ENCODE measurements at places on chromosomes 2 and 18.
A peak's percentile ranks its signal among the peaks of the same experiment; 100 is the strongest.

GRCh38 chr18:55139836-55140235, 180.6 kb upstream of the CCDC68 start:
- no peak for DNase-seq

DNA sequence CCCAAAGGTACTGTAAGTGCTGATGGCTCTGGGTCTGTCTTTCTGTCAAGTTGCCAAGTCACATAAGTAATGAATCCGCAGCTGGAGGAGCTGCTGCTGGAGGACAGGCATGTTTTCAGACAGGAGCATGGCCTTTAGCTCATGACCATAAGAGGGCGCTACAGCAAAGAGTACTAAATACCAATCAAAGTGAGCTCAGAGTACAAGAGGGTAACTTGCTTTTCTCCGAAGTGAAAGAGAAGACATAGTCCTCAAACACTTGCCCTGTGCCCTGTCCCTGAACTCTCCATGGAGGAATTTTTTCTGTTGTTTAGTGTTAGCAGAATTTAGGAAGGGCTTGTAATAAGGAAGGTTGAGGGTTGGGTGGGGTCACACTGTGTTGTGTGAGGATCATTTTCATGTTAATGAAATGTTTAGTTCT, 58.0 kb upstream of the EML6 start:
- DNase-seq: peak; percentile 20

GRCh38 chr2:217017456-217018252, 157.8 kb upstream of the TNP1 start:
- no peak for DNase-seq

DNA sequence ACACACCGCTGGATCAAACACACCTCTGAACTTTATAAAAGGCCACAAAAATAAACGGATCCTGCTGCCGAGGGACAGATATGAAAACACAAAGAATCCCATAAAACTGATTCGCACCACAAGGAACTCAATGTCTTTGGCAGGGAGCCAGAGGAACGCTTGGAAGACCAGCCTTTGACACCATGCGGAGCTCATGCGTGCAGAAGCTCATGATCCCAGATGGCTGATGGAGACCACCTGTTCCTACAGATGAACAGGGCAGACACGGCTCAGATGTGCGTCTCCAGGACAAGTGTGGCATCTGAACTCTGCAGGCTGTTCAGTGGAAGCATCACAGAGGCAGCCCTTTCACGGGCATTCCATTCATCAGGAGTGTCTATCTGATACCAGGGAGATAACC, 24.9 kb downstream of the COPS9 start:
- DNase-seq: no peak

DNA sequence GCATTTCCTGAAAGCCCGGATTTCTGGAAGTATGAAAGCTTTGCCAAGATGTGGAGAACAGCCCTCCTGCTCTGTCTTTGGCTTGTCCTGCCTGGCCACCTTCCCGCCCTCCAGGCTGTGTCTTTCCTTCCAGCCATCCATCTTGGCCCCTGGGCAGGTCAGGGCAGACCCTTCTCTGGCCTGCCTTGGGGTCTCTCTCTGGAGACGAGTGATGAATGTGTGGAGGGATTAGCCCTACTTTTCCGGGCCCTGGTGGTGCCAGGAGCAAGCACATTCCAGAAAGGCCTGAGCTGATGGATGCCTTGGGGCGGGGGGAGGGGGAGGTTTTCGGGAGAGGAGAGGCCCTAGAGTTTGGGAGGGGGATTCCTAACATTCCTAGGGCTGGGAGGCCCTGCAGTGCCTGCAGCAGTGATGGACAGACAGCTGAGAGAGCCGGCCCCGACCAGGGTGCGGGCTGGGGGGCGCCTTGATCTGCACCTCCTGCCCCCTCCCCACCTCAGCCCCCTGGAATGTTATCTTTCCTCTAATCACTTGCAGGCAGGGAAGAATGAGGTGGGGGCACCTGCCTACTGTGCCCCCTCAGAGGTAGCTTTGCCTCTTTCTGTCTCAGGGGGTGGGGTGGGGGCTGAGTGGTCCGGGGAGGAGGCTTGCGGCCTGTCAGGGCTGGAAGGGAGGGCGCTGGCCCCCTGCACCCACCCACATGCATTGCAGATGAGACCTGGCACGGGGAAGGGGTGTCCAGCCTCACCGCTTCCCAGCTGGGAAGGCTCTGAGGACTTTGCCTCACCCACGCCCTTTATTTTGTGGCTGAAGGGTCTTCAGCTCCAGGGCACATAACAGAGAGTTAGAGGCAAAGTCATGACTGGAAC, 156.2 kb downstream of the DDX1 start:
- no peak for DNase-seq

DNA sequence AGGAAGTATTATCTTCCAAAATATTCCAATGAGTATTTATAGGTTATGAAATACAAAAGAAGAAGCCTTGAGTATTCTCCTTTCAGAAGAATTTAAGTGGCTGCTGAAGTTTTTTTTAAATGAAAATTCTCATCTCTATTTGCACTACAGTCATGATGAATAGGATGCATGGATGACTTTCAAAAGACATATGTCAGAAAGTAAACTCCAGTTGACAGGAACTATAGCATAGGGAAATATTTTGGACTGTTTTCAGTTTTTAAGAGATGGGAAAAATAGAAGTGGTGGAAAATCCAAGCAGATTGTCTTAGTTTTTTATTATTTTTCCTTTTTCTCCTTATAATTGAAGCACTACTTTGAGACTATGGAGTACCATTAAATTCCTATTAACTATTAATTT, 825.1 kb upstream of the FSHR start:
- no peak for DNase-seq

DNA sequence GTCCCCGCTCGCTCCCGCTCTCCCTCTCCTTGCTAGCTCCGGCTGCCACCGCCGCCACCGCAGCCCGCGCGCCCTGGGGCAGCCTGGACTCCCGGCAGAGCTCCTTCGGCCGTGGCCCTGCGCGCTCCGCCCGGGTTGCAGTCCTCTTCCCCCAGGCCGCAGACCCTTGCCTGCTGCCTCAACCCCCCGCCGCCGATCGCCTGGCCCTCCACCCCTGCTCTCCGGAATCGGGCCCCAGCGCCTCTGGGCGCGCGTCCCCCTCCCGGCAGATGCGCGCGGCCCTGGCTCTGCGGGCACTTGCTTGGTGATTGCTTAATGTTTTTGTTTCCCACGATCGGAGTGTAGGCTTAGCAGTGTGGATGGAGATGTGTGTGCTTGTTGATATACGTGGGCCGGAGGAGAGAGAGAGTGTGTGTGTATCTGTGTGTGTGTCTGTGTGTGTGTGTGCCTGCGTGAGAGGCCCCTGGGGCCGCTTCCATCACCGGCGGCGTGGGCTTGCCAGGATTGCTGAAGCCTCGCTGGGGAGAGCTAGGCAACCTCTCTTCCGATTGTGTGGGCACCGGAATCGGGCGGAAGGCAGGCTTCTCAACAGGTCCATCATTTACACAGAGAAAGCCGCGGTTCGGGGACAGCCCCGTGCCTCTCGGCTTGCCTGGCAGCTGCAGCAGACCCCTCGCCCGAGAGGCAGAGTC, 877 bp downstream of the INHBB start:
- DNase-seq: no peak

DNA sequence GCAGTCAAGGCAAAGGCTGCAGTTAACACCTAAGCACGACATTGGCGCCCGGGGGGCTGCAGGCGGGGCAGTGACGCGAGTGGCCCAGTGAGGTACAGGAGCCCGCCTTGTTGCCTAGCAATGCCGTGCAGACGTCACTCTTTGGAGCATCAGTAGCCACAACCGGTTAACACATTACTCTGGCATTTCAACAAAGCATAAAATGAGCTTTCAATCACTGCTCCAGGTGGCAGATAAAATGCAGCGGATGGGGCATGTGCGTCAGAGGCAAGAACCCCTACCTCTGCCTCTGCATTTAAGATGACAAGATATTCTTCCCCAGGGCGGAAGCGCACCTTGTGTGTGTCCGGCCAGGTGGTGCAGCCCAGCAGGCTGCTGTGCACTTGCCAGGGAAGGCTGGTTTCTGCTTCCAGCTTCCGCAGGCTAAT, 139.4 kb downstream of the MTCL1 start:
- DNase-seq: peak; percentile 92

- no peak for DNase-seq
Observed at GRCh38 chr2:171523088-171524017, 1.1 kb downstream of the CYBRD1 start.

- DNase-seq: no peak
Observed at GRCh38 chr18:75658330-75658729, 230.8 kb upstream of the SMIM21 start.

GRCh38 chr18:43596105-43596712, 318.9 kb upstream of the SYT4 start:
- peak; percentile 45 for DNase-seq

- DNase-seq: no peak
Observed at GRCh38 chr2:169116327-169116726, 47.0 kb downstream of the DHRS9 start.

DNA sequence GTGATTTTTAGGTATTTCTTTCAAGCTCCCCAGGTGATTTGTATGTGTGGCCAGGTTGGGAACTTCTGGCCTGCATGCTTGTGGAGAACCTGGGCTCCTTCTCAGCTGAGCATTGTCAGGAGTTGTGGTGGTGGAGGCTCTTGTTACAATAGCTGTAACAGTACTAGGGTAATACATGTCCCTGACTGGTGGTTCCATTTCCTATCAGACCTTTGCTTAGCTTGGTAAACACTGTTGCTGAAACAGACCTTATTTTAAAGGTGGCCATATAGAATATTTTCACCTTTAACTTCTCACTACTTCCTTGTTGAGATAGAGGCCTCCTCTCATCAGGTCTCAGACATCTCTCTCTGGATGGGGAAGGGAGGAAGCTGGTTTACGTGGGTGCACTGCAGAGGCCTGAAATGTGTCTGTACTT, 79.2 kb downstream of the SETBP1 start:
- no peak for DNase-seq

GRCh38 chr2:41994233-41994637, 53.6 kb upstream of the PKDCC start:
- DNase-seq: no peak

DNA sequence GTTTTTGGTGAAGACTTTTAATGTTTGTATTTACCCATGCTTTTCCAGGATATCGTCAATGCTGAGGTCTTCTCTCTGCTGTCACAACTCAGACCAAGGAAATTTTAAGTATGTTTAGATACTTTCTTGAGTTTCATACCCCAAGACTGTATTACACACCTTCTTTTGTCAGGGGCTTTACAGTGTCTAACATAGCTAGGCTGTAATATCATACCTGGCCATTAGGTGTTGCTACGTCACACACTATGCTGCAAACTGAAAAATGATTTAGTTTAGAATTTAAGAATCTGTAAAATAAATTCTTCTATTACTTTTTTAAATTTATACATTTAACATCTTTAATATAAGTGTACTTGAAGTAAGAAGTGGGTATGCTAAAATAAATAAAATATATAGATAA, 358.4 kb upstream of the NRP2 start:
- no peak for DNase-seq

DNA sequence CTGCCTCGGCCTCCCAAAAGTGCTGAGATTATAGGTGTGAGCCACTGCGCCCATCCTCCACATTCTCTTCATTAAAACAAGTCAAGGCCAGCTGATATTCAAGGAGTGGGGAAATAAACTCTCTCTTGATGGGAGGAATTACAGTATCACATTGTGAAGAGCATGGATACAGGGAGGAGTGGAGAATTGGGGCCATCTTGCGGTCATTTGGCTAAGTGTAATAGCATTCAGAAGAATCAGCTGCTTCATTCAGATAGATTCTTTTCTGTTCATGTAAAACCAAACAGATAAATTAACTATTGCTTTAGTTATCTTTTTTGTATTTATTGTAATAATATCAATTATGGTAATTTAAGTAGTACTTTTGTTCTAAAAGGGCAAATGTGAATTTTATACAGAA, 156.3 kb downstream of the UBR3 start:
- no peak for DNase-seq

- DNase-seq: no peak
Observed at GRCh38 chr18:10907749-10908148, 241.6 kb downstream of the PIEZO2 start.

GRCh38 chr18:7133181-7133580, 15.6 kb upstream of the LAMA1 start:
- DNase-seq: no peak

DNA sequence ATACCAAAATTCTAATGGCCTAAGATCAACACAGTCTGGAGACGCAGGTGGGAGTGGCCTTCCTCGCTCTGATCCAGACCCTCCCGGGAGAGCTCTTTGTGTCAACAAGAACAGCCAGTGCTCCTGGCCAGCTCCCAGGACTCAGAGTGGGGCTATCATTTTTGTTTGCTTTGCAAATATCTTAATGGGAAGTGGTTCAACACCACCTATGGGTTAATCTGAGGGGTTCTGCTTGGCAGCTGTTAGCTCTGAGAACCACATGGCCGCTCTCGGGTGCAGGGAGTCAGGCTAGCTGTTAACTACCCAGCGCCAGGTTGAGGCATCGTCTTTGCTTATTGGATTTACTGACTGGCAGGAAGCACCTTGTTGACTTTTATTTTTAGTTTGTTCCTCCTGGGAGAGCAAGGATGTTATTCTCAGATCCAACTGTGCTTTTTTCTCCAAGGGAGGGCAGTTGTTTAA, 184.8 kb upstream of the SP5 start:
- DNase-seq: no peak

DNA sequence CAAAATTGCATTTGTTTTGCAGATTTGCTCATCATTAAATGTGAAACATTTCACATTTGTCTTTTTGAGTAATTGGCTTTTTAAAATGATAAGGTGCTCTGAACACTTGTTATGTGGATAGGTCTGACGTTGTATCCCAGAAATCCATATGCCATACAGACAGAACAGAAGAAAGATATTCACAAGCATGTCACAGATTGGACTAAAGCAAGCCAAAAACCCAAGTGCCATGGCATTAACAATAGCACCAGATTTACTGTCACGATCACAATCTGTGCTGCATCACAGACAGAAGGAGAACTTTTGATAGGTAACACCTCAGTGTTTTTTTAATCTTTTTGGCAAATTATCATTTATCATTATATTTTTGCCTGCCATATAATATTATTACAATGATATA, 272.6 kb downstream of the ARHGAP15 start:
- no peak for DNase-seq

- DNase-seq: no peak
Observed at GRCh38 chr2:191128172-191128910, 22.5 kb downstream of the STAT4 start.

DNA sequence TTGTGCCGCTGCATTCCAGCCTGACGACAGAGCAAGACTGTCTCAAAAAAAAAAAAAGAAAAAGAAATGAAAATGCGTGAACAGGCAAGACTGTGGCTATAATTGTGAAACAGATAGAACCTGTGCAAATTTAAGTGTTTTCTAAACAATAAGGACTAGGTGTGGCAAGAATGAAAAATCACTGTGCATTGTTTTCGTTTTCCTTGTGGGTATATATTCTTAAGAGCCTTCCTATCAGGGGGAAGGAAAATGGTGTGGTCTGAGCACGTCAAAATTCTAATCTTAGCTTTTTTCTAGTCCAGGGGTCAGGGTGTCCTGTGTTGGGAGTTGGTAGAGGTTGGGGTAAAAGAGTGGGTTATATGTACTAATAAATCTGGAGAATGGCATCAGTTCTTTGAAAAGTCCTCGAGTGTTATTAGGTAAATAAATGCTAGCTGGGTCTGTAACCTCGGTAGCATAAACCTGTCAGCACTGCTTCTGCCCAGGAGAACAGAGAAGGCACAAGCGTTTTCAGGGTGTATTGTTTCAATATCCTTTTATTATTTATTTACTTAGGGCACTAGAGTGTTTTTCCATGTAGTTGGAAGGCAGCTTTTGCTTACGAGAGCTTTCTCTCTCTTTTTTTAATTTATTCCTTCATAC, 11.6 kb downstream of the ATP6V1C2 start:
- DNase-seq: no peak

All from cerebellar nuclear complex (tissue), 1 donor.